ENCODE measurements at places on chromosomes 7 and 10.

- no peak overlapping the region for H3K4me3 ChIP-seq
- H3K4me1 ChIP-seq, result peaks cover 2% of the 10 kb centered on the region
- H3K27me3 ChIP-seq, result peaks cover 4% of the 10 kb centered on the region
Measured at GRCh38 chr7:105902325-105902911, 26.0 kb upstream of the ATXN7L1 start.

- no peaks in the 10 kb centered on the region for H3K36me3 ChIP-seq
- no peak overlapping the region for H3K4me3 ChIP-seq
- H3K4me1 ChIP-seq, result peaks cover 20% of the 10 kb centered on the region
- H3K27ac ChIP-seq, result no peak overlapping the region
Measured at GRCh38 chr10:4283846-4284610, 499.0 kb upstream of the KLF6 start.

GRCh38 chr7:4689151-4689550, 7.1 kb downstream of the FOXK1 start:
- H3K4me1 ChIP-seq, result peaks cover 25% of the 10 kb centered on the region
- peaks cover 2% of the 10 kb centered on the region for H3K36me3 ChIP-seq
- no peaks in the 10 kb centered on the region for H3K27me3 ChIP-seq
- no peak for DNase-seq

DNA sequence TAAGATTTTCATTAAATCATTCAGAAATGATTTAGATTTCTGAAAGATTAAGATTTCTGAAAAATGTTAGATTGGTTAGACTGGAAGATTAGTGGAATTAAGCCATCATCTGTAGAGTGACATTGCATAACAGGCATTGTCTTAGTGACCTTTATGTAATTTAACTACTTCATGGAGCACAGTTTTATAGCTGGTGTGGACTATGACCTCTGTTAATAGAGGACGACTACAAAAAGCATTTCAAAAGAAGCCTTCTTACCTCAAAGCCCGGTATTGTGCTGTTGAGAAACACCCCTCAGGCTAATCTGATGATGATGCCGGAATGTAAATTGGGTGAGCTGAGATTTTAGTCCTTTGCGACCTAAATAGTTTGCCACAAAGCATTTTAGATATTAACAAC, 55.6 kb downstream of the GALNT11 start:
- no peak overlapping the region for H3K27ac ChIP-seq
- H3K27me3 ChIP-seq, result no peaks in the 10 kb centered on the region
- no peak for DNase-seq
- H3K4me1 ChIP-seq, result peaks cover 19% of the 10 kb centered on the region
- no peaks in the 10 kb centered on the region for H3K36me3 ChIP-seq

DNA sequence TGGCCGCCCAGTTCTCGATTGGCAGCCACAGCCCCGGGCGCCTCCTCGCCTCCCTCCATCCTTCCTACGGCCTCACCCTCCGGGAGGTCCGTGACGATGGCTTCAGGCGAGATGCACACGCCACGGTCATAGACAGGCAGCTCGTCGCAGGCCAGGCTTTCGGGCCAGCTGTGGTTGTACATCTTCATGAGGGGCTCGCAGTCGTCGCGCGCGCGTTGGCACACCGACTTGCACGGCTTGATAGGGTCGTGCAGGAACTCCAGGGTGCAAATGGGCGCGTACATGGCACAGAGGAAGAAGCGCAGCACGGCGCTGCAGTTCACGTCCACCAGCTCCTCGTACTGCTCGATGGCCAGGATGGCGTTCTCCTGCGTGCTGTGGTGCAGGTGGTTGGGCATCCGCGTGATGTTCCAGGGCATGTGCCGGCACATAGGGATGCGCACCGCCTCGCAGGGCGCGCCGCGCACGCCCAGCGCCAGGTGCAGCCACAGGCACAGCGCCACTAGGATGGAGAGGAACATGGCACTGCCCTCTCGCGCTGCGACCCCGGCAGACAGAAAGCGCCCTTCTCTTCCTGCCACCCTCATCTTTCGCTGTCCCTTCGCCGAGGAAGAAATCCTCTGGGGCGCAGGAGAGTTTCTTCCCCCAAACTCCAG, 472 bp downstream of the SFRP4 start:
- peak overlapping the region; percentile 67 for H3K4me3 ChIP-seq
- no peak for DNase-seq
- peaks cover 84% of the 10 kb centered on the region for H3K27me3 ChIP-seq
- peaks cover 6% of the 10 kb centered on the region for H3K4me1 ChIP-seq

GRCh38 chr7:77858278-77858677, 59.7 kb downstream of the PHTF2 start:
- no peak overlapping the region for H3K4me3 ChIP-seq
- no peak for DNase-seq
- no peak overlapping the region for H3K27ac ChIP-seq
- no peaks in the 10 kb centered on the region for H3K27me3 ChIP-seq

DNA sequence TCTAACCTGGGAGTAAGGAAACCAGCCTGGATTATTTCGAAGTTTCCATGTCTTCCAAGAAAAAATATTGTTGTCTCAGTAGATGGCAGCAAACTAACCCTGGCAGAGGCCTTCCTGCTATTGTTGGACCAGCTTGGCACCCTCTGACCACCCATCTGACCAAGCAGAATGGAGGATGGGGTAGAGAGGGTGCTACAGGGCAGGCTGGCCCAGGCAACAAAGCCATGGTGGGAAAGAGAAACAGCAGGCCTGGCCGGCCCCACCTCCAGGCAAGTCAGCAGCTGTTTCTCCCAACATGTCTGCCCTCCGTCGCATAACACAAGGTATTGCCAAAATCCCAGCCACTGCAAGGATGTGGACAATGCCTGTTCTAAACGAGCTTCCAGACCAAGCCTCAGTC, 95.0 kb downstream of the FAM53B start:
- H3K27me3 ChIP-seq, result no peaks in the 10 kb centered on the region
- no peaks in the 10 kb centered on the region for H3K36me3 ChIP-seq
- H3K4me1 ChIP-seq, result no peaks in the 10 kb centered on the region

- no peak for DNase-seq
- peaks cover 5% of the 10 kb centered on the region for H3K4me1 ChIP-seq
- H3K36me3 ChIP-seq, result no peaks in the 10 kb centered on the region
- H3K27me3 ChIP-seq, result no peaks in the 10 kb centered on the region
- no peak overlapping the region for H3K27ac ChIP-seq
Measured at GRCh38 chr7:46393142-46393541, 472.1 kb upstream of the IGFBP3 start.

DNA sequence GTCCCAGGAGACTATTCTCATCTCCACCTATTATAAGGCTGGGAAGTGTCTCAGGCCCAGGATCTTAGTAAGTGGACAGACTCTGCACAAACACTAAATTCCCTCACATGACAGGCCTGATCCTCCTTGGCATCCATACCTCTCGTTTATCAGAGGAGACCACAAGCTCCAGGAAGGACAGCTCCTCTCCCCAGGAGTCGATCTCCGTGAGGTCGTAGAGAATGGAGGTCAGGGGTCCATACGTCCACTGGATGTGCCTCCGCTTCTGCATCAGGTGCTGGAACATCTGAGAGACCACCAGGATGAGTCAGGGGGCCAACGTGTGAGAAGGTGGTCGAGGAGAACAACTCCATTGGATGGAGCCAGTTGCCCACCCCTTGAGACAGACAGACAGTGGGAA, 5.6 kb downstream of the TRPV5 start:
- H3K36me3 ChIP-seq, result no peaks in the 10 kb centered on the region
- DNase-seq, result no peak
- peaks cover 6% of the 10 kb centered on the region for H3K4me1 ChIP-seq
- peaks cover 22% of the 10 kb centered on the region for H3K27me3 ChIP-seq

GRCh38 chr7:2936891-2937580, 92.9 kb upstream of the GNA12 start:
- H3K36me3 ChIP-seq, result peaks cover 3% of the 10 kb centered on the region
- DNase-seq, result no peak
- peaks cover 13% of the 10 kb centered on the region for H3K27me3 ChIP-seq
- H3K27ac ChIP-seq, result no peak overlapping the region
- H3K4me3 ChIP-seq, result no peak overlapping the region

GRCh38 chr10:20986049-20986448, 88.9 kb upstream of the NEBL start:
- peaks cover 9% of the 10 kb centered on the region for H3K4me1 ChIP-seq
- no peak for DNase-seq
- no peak overlapping the region for H3K4me3 ChIP-seq

GRCh38 chr10:121323443-121323842, 274.8 kb downstream of the FGFR2 start:
- H3K36me3 ChIP-seq, result no peaks in the 10 kb centered on the region
- no peaks in the 10 kb centered on the region for H3K27me3 ChIP-seq
- no peak overlapping the region for H3K4me3 ChIP-seq
- no peak overlapping the region for H3K27ac ChIP-seq

GRCh38 chr7:117186218-117187010, 136.4 kb downstream of the WNT2 start:
- H3K4me3 ChIP-seq, result no peak overlapping the region
- H3K4me1 ChIP-seq, result peaks cover 2% of the 10 kb centered on the region
- H3K27ac ChIP-seq, result no peak overlapping the region
- H3K36me3 ChIP-seq, result peaks cover 9% of the 10 kb centered on the region
- no peaks in the 10 kb centered on the region for H3K27me3 ChIP-seq

- no peak overlapping the region for H3K27ac ChIP-seq
- H3K36me3 ChIP-seq, result no peaks in the 10 kb centered on the region
- DNase-seq, result no peak
- H3K27me3 ChIP-seq, result no peaks in the 10 kb centered on the region
- peaks cover 8% of the 10 kb centered on the region for H3K4me1 ChIP-seq
Measured at GRCh38 chr10:70317943-70318318, 34.1 kb upstream of the NPFFR1 start.

DNA sequence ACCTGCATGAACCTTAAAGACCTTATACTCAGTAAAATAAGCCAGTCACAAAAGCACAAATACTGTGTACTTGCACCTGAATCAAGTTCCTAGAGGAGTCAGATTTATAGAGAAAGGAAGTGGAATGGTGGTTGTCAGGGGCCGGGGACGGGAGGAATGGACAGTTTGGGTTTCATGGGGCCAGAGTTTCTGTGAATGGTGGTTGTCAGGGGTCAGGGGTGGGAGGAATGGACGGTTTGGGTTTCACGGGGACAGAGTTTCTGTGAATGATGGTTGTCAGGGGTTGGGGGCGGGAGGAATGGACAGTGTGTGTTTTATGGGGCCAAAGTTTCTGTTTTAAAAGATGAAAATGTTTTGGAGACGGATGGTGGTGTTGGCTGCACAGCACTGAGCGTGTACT, 260.0 kb upstream of the MKI67 start:
- no peak for DNase-seq
- no peak overlapping the region for H3K4me3 ChIP-seq
- H3K27ac ChIP-seq, result no peak overlapping the region
- H3K27me3 ChIP-seq, result peaks cover 28% of the 10 kb centered on the region
- no peaks in the 10 kb centered on the region for H3K4me1 ChIP-seq

DNA sequence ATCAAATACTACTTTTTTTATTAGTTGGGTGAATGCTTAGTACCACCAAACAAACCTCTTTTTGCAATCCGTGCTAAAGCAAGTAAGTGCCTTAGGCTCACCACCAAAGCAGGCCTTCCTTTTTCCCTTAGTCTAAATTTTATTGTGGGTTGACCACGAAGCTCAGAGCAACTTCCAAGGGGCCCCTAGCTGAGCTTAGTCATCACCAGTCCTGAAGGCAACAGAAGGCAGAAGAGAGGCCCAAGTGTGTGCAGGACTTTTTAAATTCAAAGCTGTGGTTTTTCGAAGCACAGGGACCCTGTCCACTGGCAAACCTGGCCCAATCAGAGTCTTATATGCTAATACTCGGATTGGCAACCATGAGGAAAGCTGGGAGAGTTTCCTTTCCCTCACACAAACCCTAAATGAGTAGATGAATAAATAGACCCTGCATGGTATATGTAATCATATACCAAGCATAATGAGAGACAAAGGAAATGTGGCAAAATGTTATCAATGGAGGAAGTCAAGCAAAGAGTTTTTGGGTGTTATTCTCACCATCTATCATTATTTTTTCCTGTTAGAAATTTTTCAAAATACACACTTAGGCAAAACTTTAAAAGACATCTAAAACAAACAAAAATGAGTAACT, 453.2 kb upstream of the GALNT17 start:
- H3K4me1 ChIP-seq, result peaks cover 4% of the 10 kb centered on the region
- peaks cover 4% of the 10 kb centered on the region for H3K36me3 ChIP-seq
- peaks cover 55% of the 10 kb centered on the region for H3K27me3 ChIP-seq
- no peak overlapping the region for H3K27ac ChIP-seq
- no peak for DNase-seq
- no peak overlapping the region for H3K4me3 ChIP-seq

All from progenitor cell of endocrine pancreas (in vitro differentiated cells).